ENCODE measurements at places on chromosomes 7 and 10.

- no peak for DNase-seq
Observed at GRCh38 chr7:45978731-45979211, 57.7 kb upstream of the IGFBP3 start.

GRCh38 chr7:88062238-88062637 is 128.2 kb downstream of the ADAM22 start:
- DNase-seq = no peak

- no peak for DNase-seq
Observed at GRCh38 chr10:3002304-3002703, 65.0 kb upstream of the PFKP start.

DNA sequence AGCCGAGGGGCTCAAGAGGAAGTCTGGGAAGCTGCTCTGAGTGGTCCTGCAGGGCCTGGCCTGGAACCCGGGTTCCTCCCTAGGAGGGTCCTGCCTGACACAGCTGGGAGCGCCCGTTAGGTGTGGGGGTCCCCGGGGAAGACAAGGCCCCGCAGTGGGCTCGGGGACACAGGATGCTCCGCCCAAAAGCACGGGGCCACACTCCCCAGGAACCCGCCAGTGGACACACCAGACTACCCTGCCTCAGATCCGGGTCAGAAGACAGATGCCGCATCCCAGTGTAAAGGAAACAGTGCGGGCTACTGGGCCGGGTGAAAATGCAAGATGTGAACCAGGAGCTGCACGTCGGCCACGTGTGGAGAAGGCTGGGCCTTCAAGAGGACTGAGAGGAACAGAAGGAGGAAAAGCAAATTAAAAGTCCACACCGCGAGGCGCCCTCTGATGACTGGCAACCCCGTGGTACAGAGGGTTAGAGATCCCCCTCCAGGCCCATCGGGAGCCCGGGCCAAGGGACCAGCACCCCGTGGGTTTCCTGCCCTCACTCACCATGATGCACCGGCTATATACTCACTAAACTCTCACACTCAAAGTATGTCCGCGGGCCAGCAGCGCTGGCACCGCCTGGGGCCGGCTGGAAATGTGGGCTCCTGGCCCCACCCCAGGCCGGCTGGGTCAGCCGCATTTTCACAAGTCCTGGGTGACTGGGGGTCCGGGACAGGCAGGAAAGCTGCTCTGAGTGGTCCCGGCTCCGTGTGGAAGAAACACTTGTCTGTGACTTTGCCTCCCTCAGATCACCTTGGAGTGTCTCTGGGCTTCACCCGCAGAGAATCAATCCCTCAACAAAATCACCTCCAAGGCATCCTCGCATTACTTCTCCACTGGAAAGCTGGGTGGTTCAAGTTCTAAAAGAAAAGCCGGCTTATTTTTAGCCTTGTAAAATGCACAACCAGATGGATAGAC is 6.1 kb downstream of the STK32C start:
- DNase-seq = no peak

DNA sequence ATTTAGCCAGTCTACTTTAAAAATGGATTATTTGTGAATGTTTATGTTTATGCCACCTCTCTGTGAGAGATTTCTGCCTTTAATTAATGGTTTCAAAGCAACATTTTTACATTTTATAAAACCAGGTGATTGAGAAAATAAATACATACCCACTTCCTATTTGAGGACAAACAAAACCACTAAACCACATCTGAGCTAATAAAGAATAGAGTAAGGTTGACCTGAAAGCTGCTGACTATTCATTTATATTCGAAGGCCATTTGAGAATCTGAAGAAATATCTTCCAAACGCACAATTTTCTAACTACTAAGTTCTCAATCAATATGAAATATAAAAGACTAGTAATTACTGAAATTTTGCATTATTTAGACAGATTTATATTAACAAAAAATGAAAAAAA is 705.1 kb downstream of the XPNPEP1 start:
- no peak for DNase-seq

DNA sequence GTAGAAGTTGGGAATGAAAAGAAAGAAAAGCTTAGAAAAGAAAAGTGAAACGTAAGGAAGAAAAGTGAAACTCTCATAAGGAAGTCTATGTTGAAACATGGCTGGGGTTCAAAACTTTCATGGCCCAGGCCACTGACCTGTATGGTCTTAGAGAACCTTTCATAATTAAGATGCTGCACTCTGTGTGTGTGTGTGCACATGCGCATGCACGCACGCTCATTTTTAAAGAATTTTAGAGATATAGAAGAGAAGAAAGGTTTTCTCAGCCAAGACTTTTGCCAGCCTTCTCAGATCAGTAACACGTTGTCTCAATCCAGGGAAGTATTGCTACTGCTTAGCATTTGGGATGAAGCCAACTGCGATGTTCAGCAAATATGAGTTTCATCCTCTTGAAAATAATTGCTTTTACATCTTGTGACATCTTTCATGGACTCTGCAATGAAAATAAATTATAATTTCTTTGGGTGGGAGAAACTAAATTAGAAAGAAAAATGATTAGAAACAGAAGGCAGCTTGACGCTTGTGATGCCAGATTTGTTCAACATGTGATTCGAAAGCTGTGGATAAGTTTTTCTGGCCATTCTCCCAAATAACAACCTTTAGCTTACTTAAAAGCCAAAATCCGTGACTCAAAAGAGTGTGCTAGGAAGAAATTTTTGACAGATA is 16.2 kb upstream of the SLC26A4 start:
- DNase-seq = no peak

DNA sequence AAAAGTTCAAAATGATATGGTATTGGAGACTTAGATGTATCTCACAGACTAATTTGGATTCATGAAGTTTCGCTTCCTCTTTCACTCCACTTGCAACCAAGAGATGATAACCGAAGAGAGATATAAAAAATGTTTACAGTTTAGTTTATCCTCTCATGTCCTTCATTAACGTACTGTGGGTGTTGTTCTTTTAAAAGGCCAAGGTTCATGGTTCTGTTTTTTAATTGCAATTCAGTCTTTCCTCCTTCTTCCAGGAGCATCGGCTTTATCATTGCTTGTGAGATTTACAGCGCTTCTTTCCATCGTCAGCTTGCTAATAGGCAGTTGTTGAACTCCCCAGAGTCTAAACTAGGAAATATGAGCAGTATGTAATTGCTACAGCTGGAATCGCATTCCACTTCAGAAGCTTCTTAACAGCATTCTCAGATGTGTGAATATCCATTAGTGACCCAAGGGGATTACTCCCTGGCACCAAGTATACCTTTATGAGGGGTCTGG is 75.9 kb upstream of the HGF start:
- DNase-seq = peak; percentile 47
